Stimulated activated CD8-positive, alpha-beta memory T cell treated with anti-CD3 and anti-CD28 coated beads, Interleukin-4, amount 100 ng/mL, for 4 hours (primary cell): ENCODE measurements at places on chromosomes 7 and 10.

GRCh38 chr7:74475243-74475986, 21.7 kb downstream of the GTF2IRD1 start:
- DNase-seq: no peak

GRCh38 chr10:5719546-5719945, 34.9 kb downstream of the TASOR2 start:
- no peak for DNase-seq

DNA sequence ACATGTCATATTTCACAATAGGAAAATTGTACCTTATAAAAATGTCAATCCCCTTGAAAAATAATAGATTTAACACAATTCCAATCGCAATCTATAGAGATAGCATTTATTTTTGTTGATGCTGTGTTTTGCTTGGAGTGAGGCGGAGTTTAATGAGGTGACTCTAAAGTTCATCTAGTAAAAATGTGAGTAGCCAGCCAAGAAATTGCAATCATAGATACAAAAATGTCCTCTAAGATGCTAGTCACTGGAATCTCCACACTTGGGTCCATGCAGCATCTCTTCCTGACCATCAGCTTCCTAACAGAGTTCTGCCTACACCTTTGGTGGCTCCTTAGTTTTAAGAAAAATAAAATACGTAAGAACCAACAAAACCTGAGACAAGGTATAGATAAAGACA, 44.9 kb downstream of the GLI3 start:
- no peak for DNase-seq

- no peak for DNase-seq
Measured at GRCh38 chr10:97612386-97612785, 20.9 kb downstream of the MORN4 start.

DNA sequence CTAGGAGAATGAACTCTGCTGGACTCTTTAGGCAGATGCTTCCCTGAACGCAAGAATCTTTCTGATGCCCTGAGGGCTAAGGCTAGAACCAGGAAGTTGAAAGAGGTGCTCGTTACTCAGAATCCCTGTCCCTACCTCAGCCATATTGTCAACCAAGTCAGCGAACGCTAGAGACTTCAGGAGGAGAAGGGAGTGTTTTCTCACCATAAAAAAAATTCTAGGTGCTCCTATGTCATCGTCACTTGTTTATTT, 359.4 kb downstream of the PRPF18 start:
- no peak for DNase-seq

DNA sequence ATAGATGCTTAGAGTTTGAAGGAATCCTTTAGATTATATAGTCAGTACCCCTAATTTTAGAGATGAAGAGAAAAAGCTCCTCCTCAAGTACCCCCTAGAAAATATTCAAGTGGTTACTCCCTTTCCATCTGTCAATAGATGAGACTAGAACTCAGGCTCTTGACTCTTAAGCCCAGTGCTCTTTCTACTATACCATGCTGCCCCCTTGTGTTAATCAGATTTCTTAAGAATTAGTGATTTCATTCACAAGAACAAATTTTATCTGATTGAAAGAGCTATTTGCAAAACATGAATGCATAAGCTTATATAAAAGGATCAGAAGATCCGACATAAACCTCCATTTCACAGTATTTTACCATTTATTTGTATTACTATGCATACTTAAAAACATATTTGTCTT, 179.3 kb downstream of the TFEC start:
- DNase-seq: no peak

GRCh38 chr7:114182837-114183236, 231.8 kb upstream of the FOXP2 start:
- no peak for DNase-seq

GRCh38 chr10:95327367-95327766, 36.6 kb upstream of the PDLIM1 start:
- no peak for DNase-seq

- no peak for DNase-seq
Measured at GRCh38 chr10:36114141-36114540, 472.0 kb upstream of the FZD8 start.

DNA sequence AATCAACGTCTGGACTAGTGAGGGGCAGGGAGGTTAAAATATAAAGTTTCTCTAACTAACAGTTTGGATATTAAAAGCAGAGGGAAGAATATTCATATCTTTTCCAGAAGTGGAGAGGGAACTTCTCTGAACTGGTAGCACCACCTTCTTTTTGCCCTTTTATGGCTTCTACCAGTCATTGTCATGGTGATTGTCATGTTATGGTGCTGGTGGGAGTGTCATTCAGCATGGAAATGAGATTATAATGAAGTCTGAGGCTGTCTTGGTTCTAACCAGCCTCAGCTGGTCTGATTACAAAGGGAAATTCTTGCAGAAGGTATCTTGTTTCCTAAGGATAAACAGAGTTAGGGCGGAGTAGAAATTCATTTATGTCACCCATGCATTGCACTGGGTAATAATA, 523.8 kb downstream of the ZWINT start:
- no peak for DNase-seq

- DNase-seq: no peak
Measured at GRCh38 chr7:71780282-71780681, 631.9 kb downstream of the CALN1 start.

DNA sequence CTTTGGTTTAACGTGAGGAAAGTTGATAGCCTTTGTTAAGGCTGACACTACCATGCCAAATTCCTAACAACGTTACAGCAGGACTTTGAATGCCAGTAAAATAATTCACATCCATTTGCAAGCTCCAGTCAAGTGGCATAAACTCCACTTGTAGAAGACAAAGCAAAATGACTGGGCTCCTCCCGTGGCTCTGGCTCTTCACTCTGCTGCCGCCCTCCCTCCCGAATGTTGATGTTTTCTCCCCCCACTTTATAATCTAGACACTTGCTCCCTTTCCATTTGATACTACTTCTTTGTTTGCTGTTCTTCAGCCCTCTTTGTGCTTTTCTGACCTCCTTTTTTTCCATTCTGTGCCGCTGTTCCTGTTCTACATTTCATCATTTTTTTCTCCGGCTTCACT, 22.8 kb upstream of the ITGB8 start:
- DNase-seq: no peak

GRCh38 chr10:114471906-114472876, 67.9 kb upstream of the AFAP1L2 start:
- DNase-seq: no peak

DNA sequence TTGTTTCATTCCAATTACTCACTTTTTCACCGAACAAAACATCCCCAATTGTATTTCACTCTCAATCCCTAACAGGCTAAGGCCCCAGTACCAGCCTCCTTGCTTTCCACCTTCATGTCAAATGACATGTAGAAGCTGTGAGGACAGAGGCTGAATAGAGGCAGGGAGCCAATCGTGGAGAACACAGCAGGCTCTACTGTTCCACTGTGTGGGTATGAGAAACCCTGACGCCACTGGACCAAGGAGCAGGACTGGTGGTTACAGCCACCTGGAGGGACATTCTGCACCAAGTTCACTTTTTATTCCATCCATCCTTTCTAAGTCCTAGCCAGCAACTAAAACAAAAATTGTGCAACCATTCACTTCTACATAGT, 502.8 kb downstream of the SORCS1 start:
- DNase-seq: no peak

DNA sequence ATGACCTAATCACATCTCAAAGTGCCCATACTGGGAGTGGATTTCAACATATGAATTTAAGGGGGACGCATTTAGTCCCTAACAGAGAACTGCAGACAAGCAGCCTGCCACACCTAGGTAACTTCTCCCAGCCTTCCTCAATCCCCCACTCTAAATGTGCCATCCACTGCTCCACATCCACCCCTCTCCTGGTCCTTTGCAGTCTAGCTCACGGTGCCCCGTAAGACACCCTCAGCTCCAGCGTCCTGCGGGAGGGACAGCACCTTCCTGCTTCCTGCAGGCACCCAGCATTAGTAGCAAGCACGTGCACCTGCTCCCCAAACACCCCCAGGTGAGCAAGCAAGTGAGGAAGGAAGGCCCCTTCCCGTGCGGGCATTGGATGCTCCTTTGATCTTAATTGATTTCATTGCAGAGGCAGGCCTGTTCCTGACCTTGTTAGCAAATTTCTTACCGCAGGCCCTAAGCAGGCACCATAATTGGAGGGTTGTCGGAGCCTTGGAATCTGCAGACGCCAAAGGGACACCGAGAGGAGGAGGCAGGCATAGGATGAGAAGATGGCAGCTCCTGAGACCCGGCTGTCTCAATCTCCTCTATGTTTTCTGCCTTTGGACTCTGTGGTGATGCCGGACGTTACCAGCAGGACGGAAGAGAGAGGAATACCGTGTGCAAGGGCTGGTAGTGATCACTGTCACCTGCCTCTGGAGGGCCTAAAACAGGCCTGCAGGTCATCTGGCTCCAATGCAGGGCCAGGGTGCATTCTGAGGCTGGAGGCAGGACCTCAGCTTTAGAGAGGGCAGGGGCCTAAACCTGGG, 75.8 kb upstream of the CHST15 start:
- no peak for DNase-seq

DNA sequence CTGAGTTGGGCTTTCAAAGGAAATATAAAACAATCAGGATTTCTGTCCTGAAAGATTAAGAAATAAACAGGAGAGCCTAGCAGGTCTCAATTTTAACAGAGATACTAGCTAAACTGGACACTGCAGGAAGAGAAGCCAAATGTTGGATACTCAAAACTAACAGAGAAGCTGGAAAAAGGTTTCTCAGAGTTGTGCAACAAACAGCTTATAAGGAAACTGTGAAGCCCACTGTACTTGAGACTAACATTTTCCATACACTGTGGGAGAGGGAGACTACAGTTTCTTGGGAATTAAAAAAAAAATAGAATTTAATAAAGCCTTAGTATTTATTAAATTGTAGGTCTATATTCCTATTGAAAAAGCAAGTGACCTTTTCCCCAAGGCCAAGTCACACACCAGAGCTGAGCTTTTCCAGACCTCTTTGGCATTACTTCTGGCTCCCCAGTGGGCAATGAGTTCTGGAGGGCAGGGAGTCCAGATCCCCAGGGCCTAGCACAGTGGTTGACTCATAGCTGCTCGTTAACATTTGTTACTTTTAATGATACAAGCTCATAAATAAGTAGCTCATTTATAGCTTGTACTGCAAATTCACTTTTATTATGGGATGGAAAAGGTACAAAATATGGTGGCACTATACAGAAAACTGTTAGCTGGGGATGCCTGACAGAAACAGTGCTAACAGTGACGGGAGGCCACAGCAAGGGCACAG, 68.3 kb downstream of the MINDY3 start:
- no peak for DNase-seq

DNA sequence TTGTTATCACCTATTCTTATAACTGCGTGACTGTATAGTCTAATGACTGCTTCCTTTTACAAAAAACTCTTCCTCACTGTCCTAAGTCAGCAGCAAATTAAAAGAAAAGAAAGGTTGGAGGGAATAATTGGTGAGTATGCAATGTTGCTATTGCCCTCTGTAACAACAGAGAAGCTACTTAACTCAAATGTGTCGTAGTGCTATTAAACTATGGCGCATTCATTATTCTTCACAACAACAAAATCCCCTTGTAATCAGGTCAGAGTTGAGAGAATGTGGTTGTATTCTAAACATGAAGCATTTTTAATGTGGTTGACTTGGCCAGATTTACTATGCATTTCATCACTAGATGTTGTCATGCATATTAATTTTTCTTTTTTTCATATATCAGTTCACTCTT, 897.8 kb upstream of the PHF14 start:
- no peak for DNase-seq

DNA sequence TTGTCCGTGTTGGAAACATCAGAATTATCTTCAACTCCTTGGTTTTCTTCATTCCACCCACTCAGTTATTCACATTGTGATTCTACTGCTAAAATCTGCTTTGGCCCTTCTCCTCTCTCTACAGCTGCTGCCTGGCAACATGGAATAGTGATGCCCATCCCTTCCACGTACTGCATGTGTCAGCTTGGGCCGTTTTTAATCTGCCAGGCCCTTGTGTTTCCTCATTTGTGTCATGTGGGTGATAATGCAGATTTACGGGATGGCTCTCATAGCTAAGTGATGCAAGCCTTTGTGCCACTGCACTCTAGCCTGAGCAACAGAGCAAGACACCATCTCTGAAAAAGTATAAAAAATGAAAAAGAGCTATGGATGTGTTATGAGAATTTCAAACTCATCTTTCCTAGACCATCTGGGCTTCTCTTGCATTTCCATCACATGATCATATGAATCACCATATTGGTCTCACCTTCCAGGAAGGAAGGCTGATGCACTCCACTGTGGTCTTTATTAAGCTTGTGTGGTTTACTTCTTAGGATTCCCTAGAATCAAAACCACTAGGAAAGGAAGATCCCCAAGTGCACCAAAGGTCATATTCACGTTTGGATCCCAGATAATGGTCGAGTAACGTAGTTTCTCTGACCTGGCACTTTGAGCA, 20.6 kb upstream of the CELF2 start:
- DNase-seq: no peak

- no peak for DNase-seq
Measured at GRCh38 chr10:97584798-97585438, 729 bp downstream of the HOGA1 start.

- DNase-seq: peak; percentile 29
Measured at GRCh38 chr7:139775829-139776266, 1.9 kb downstream of the HIPK2 start.

- DNase-seq: peak; percentile 7
Measured at GRCh38 chr10:63720072-63720537, 198.9 kb downstream of the REEP3 start.

- no peak for DNase-seq
Measured at GRCh38 chr7:106460792-106461254, 176.0 kb upstream of the NAMPT start.
